Left renal pelvis (tissue), 4 donors: ENCODE measurements at places on chromosomes 13 and 19. TPM values are rescaled to one million over a fixed set of nuclear protein-coding genes. Genes with fewer than 3 reads are reported as not detected.

- DNase-seq = no peak
Measured at GRCh38 chr19:47427241-47428176, 8.2 kb upstream of the MEIS3 start.

GRCh38 chr13:109385242-109385560, 401.2 kb downstream of the IRS2 start:
- DNase-seq = no peak

DNA sequence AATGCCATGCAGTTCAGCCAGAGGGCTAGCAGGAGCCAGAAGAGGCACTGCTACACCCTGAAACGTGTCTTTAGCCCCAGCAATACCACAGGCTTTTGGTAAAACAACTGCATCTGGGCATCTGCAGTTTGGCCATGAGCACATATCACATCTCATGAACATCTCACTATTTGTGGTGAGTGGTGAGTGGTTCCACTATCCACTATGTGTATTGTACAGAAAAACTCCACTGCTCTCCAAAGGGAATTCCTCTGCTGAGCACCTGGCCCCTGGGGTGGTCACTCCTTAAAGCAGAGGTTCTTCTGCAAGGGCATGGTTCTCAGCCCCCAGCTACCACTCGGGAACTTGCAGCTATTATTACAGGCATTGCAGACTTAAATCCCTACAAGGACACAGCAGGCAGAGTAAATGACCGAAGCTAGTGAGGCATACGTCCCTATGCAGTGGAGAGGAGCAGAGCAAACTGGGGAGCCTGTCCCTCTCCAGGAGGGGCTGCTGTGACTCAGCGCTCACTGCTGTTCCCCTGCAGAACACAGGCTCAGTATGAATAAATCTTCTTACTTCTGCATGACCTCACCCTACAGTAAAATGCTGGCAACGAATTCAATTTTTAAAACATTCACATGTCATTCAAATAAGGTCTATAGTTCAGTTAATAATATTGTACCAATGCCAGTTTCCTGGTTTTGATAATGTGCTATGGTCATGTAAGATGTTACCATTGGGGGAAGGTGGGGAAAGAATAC, 332.4 kb upstream of the ZNF507 start:
- DNase-seq = no peak

Gene DCUN1D2
- polyA plus RNA-seq = 18.6 TPM

- DNase-seq = no peak
Measured at GRCh38 chr13:27334774-27335435, 64.3 kb downstream of the RASL11A start.

Gene KIR3DL2
- not detected for polyA plus RNA-seq
